Left cardiac atrium (tissue), 4 donors: ENCODE measurements at places on chromosomes 11 and 22. TPM values are rescaled to one million over a fixed set of nuclear protein-coding genes. Genes with fewer than 3 reads are reported as not detected.

CLDN5 gene
- 42.1 TPM for total RNA-seq

COMMD9 gene
- 38.4 TPM for total RNA-seq

MAP6 gene
- total RNA-seq = 5.9 TPM

TOMM22 gene
- 67.2 TPM for total RNA-seq

TAGLN gene
- 1,367 TPM for total RNA-seq

CCDC88B gene
- total RNA-seq = 9.2 TPM

MMP10 gene
- total RNA-seq = not detected

ABTB2 gene
- total RNA-seq = 12.5 TPM

PHRF1 gene
- 21.5 TPM for total RNA-seq

USH1C gene
- total RNA-seq = not detected

TPBGL gene
- 0.21 TPM for total RNA-seq

CWC15 gene
- 65.5 TPM for total RNA-seq

SCUBE2 gene
- total RNA-seq = 4.4 TPM

RFPL1 gene
- total RNA-seq = not detected

FLRT1 gene
- total RNA-seq = 1.6 TPM

METTL15 gene
- 9.3 TPM for total RNA-seq

P4HA3 gene
- total RNA-seq = 0.38 TPM

OR4D5 gene
- total RNA-seq = 0.24 TPM
